ENCODE measurements at places on chromosomes 16 and 17. TPM values are rescaled to one million over a fixed set of nuclear protein-coding genes. Genes with fewer than 3 reads are reported as not detected.

CRISPLD2 gene
- 133 TPM for total RNA-seq

STH gene
- not detected for total RNA-seq

CLEC10A gene
- total RNA-seq: 7.6 TPM

ARL5C gene
- not detected for total RNA-seq

NLRC3 gene
- 21.2 TPM for total RNA-seq

VWA3A gene
- 0.52 TPM for total RNA-seq

NETO2 gene
- total RNA-seq: 30.5 TPM

DNA sequence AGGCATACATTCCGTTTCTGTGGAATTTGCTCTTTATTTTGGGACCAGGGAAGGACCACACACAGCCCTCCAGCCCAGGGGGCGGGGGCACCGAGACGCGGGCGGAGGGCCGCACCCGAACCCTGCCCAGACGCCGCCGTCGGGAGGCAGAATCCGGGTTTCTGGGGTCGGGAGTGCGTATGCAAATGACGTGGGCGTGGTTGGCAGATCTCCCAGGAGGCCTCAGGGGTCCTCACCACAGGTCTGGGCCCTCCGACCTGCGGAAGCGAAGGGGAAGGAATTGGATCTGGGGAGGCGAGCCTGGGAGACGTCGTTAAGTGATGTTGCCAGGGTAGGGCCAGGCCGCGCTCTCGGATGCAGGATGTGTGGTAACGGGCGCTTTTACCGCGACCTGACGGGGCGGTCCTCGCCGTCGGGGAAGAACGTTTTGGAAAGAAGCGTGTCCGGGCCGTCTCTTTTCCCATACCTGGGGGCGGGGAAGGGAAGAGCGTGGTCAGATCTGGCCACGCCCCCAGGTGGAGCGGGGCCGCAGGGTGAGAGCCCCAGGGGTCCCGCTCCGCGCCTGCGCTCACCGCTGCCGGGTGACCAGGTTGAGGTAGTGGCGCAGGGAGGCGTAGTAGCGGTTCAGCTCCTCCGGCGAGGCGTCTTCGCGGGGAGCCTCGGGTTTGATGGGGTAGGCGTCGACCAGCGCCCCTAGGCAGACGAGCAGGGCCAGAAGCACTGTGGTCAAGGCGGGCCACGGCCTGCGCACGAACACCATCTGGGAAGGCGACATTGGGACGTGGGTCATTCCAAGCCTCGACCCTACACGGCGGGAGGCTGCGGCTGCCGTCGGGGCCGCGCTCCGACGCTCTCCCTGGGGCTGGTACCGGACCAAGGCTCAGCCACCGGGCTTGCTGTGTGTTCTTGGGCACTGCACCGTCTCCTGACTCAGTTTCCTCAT, 745 bp downstream of the PYY start:
- DNase-seq: no peak

- peak; percentile 95 for DNase-seq
Measured at GRCh38 chr17:2828397-2829038, 32.3 kb downstream of the RAP1GAP2 start.

- no peak for DNase-seq
Measured at GRCh38 chr16:2392025-2392424, 37.2 kb upstream of the CCNF start.

DNA sequence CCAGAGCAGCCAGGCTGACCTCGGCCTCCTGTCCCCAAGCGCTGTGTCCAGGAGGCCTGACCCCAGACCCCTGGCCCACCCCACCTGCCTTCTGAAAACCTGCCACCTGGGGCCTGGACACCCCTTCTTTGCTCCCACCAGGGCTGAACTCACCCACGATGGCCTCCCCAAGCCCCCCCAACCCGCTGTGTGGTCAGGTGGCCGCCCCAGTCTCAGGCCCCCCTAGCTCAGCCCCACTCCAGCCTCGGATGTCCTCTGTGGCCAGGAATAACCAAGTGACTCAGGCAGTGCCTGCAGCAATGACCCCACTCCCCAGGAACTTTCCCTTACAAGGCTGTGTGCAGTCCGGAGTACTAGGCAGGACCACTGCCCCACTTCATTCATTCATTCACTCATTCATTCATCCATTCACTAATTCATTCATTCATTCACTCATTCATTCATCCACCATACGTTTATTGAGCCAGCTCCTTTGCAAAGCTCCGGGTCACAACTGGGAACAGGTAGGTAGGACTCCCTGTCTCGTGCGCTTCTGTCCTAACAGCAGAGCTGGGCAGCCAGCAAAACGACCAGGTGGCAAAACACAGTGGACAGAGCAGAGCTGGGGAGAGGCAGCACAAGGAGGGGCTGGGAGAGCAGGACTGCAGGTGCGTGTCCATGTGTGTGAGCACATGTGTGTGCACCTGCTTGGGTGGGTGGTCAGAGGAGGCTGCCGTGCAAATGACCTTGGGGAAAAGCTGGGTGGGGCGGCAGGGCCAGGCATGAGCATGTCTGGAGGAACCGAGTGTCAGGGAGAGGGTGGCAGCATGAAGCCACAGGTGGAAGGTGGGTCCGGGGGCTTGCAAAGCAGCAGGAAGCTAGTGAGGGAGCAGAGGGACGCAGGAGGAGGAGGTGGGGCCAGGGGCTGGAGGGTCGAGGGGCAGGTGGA, 75.8 kb upstream of the CBX4 start:
- peak; percentile 59 for DNase-seq

- peak; percentile 86 for DNase-seq
Measured at GRCh38 chr17:73595479-73595878, 48.8 kb downstream of the SDK2 start.

- no peak for DNase-seq
Measured at GRCh38 chr17:32155896-32156295, 13.6 kb downstream of the RHOT1 start.

DNA sequence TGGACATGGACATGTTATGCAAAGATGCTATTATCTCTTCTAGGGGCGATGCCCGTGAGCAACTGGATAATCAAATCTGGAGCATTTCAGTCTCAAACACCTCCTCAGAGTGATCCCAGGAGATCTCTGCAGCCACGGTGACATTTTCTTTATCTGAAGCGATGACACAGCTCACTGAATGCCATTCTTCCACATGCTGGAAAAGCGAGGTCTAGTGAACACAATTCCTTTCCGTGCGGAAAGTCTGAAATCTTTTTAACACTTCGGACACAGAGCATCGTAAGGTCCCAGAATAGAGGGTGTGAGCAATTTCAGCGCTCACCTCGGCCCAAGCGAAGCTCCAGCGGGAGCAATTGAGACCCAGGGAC, 531 bp upstream of the HASPIN start:
- no peak for DNase-seq

DNA sequence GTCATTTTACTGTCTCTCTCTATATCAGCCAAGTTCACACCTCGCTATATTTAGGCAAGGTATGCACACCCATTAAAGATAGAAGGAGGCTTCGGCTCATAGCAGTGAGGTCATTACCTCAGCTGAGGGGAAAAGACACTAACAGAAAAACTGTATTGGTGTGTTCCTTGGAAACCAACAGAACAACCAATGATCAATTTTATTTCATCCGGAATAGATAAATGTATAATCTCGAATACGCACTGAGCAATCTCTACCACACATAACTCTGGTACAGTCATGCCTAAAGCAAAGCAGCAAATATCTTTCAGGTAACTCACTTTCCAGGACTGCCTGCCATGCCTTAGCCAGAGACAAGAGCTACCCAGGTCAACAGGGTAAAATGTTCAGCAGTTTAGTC, 109.9 kb upstream of the CORO6 start:
- no peak for DNase-seq
